ENCODE measurements at places on chromosomes 12 and 14.

GRCh38 chr14:54683882-54684794, 117.2 kb downstream of the SAMD4A start:
- no peak for DNase-seq

DNA sequence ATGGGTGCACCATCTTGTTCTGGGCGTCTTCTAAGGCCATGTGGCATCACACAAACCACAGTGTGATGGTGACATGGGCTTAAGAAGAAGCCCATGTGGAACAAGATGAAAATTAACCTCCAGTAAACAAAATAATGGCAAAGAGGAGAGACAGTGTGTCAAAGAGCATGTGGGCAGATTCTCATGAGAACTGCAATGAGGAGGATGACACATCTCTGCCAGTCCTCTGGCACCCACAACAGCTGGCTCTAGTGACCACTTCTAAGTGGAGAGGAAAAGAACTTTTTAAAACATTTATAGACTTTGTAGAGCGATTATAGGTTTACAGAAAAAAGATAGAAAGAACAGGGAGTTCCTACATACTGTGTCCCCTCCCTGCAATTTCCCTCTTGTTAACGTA, 401.4 kb downstream of the ATP23 start:
- DNase-seq, result no peak

DNA sequence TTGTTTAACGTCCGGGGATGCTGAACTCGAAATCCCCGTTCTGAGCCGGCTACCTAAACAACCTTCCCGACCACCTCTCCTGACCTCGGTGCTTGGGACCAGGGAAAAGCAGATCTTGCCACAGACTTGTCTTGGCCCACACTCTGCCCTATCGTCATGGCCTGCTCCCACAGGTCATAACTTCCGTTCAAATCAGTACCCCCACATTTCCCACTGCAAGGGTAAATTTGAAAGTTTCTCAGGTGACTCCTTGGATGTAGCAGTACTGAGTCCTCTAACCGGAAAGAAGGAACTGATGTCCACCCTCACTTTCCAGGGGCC, 612 bp upstream of the RBM23 start:
- DNase-seq, result no peak

DNA sequence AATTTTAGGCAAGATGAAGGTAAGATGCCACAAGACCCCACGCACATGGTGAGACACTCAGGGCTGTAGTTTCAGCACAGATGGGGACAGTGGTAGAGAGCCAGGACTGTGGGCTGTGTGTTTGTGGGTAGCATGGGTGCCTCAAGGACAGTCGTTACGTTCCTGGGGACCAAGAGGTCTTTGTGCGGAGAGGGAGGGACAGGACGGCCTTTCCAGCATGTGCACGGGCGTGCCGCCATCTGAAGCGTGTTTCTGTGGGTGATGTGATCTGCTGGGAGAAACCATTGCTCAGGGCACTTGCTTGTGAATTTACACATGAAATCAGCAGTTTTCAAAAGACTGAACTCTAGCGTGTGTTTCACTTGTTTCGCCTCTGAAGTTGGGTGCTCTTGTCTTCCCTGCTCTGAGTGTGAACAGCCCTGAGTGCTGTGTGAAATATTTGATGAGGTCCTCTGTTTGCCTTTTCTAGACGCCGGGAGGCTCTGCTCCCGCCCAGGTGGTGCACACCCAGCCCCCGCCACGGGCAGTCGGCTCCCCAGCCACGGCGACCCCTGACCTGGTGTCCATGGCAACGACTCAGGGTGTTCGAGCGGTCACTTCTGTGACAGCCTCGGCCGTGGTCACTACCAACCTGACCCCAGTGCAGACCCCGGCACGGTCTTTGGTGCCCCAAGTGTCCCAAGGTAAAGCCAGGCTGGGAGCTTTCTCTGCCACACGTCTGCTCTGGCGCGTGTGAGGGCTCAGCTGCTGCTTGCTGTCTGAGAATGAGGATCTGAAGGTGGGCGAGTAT, 82.3 kb downstream of the DDX51 start:
- no peak for DNase-seq

- DNase-seq, result peak; percentile 76
Observed at GRCh38 chr12:1660304-1661187, 30.3 kb upstream of the ADIPOR2 start.

GRCh38 chr14:69819607-69820006, 22.6 kb upstream of the SLC10A1 start:
- DNase-seq, result no peak

DNA sequence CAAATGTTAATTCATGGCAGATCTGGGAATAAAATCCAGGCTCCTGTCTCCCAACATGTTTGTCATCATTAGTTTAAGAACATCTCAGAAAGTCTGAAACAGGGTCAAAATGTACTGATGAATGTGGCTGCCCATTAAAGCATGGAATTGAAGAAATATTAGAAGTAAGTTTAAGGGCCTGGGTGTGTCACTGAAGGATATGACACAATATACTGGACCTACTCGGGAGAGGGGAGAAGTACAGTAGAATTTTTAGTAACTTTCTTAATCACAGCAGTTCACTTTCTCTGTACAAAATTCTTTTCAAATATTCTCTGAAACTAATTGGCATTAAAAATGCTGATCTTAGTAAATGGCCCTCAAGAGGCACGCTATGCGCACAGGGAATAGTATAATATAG, 185.5 kb downstream of the ETV6 start:
- no peak for DNase-seq

DNA sequence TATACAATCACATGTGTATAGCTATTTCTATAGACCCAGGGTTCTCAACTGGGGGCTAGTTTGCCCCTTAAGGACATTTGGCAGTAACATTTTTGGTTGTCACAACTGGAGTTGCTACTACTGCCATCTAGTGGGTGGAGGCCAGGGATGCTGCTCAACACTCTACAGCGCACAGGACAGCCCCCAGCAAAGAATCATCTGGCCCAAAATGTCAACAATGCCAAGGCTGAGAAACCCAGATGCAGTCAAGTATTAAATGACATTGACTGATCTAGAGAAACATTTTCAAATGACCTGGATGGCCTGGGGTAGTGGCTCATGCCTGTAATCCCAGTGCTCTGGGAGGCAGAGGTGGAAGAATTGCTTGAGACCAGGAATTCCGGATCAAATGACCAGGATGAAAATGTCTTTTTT, 5.8 kb downstream of the WSB2 start:
- DNase-seq, result peak; percentile 7

DNA sequence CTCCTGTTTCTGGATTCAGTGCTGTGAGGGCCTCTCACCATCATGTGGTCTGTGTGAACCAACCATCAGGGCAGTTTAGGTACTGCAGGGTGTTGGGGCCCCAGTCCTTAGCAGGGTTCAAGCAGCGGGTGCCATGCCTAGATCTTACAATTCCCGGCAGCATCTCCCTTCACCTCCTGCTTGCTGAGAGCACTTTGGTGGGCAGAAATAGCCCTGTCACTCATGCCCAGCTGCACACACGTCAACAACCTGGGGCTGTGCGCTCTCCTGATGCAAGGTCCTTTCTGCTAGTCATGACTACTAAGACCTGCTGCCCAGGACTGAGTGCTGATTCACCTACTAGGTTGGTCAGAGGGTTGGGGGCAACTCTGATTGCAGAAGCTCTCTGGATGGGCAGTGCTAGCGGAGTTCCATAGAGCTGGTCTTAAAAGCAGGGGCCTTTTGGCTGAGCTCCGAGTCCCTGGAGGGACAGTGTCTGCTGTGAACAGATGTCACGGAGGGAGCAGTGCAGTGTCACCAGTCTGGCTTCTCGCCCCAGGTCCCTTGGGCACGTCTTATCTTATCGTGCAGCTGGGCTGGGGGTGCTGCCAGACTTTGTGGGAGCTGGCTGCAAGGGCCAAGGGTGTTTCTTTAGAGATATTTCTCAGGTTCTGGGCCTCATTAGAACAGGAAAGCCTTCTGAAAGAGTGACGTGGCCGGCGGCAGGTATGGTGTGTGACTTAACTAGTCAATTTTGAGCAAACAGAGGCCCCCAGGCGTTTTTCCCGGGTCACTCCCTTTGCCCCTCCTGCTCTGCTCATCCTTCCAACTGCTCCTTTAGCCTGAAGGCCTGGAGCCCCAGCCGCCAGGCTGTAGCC, 71.8 kb downstream of the NINJ2 start:
- no peak for DNase-seq

DNA sequence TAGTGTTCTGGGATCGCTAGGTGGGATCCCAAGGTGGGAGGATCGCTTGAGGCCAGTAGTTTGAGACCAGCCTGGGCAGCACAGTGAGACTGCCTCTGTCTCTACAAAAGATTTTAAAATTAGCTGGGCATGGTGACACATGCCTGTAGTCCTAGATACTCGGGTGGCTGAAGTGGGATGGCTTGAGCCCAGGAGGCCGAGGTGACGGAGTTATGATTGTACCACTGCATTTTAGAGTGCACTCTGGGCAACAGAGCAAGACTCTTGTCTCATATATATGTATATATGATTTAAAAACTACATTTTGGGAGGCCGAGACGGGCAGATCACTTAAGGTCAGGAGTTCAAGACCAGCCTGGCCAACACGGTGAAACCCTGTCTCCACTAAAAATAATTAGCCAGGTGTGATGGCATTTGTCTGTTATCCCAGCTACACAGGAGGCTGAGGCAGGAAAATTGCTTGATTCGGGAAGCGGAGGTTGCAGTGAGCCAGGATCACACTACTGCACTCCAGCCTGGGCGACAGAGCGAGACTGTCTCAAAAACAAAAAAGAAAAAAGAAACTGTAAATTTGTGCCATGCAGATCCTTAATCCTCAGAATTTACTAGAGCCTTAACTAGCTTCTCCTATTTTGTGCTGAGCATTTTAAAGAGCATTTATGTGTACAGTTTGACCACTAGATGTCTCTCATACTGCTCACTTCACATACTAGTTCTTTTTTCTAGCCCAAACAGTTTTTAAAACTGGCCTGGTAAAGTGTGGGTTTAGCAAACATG, 114.8 kb downstream of the MON2 start:
- DNase-seq, result peak; percentile 50
